ENCODE measurements at places on chromosomes 5 and 9. TPM values are rescaled to one million over a fixed set of nuclear protein-coding genes. Genes with fewer than 3 reads are reported as not detected.

The MTAP gene
- polyA plus RNA-seq = 44.2 TPM

The ANXA2R gene
- 1.2 TPM for polyA plus RNA-seq

The CTXN3 gene
- not detected for polyA plus RNA-seq

The LHX2 gene
- 0.43 TPM for polyA plus RNA-seq

The UHRF2 gene
- 66.4 TPM for polyA plus RNA-seq

The SMIM15 gene
- polyA plus RNA-seq = 100 TPM

The NME5 gene
- 23.3 TPM for polyA plus RNA-seq

The RNF183 gene
- polyA plus RNA-seq = 5.2 TPM

The SRD5A1 gene
- 9.9 TPM for polyA plus RNA-seq

The CMYA5 gene
- polyA plus RNA-seq = 17.0 TPM

The PCA3 gene
- polyA plus RNA-seq = 0.67 TPM

The ANKDD1B gene
- 5.2 TPM for polyA plus RNA-seq

The HTR4 gene
- 0.04 TPM for polyA plus RNA-seq

The CDH9 gene
- 12.7 TPM for polyA plus RNA-seq

The ENTPD8 gene
- polyA plus RNA-seq = 0.19 TPM

The GLRA1 gene
- not detected for polyA plus RNA-seq

The DAPK1 gene
- 68.4 TPM for polyA plus RNA-seq

The INSYN2B gene
- polyA plus RNA-seq = 2.0 TPM

The SETD9 gene
- 19.0 TPM for polyA plus RNA-seq

The FBP2 gene
- polyA plus RNA-seq = 0.10 TPM

The RGS7BP gene
- polyA plus RNA-seq = 7.5 TPM

The LRSAM1 gene
- polyA plus RNA-seq = 15.2 TPM

The PTCD2 gene
- polyA plus RNA-seq = 11.3 TPM

The PPP2R2B gene
- 13.8 TPM for polyA plus RNA-seq

The NNT gene
- polyA plus RNA-seq = 124 TPM

The EQTN gene
- not detected for polyA plus RNA-seq

The C5orf63 gene
- 13.3 TPM for polyA plus RNA-seq

The CCDC152 gene
- polyA plus RNA-seq = 15.4 TPM

The CCDC192 gene
- polyA plus RNA-seq = 1.1 TPM

The SPATA6L gene
- polyA plus RNA-seq = 3.1 TPM

The RANBP17 gene
- polyA plus RNA-seq = 8.8 TPM

The PCDHB8 gene
- 3.2 TPM for polyA plus RNA-seq

The HEMGN gene
- polyA plus RNA-seq = 3.1 TPM
